ENCODE measurements at places on chromosomes 12 and 14.

GRCh38 chr14:69635981-69636639, 24.7 kb downstream of the SUSD6 start:
- no peak for DNase-seq

- no peak for DNase-seq
Measured at GRCh38 chr14:63899953-63900352, 47.1 kb downstream of the SYNE2 start.

DNA sequence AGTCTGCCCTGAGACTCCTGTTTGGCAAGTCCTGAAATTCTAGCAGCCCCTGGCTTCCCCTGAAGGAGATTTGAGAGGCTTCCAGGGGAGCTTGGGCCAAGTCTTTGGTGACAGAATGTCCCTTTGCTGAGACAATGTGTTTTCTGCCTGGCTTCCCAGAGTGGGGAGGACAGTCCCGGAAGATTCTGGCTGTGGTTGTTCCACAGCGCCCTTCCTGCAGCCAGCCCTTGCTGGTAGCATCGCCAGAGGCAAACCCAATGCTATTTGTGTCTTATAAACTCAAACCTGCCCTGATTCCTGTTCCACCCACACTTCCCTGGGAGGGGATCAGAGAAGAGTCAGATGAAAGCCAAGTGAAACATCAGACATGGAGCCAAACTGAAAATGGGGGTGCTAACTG, 56.4 kb upstream of the OAS1 start:
- DNase-seq, result no peak

DNA sequence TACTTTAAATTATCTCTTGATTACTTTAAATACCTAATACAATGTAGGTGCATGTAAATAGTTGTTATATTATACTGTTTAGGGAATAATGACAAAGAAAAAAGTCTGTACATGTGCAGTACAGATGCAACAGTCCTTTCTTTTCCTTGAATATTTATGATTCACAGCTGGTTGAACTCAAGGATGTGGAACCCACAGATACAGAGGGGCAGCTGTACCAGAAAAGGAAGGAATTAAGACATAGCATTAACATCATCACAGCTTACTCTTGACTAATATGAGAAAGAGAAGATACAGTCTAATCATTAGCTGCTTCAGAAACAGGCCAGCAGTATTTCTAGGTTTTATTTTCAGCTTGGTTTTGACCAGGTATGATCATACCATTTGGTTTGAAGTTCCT, 34.7 kb upstream of the AP4S1 start:
- DNase-seq, result no peak

- no peak for DNase-seq
Measured at GRCh38 chr14:57254884-57255283, 13.8 kb downstream of the EXOC5 start.

DNA sequence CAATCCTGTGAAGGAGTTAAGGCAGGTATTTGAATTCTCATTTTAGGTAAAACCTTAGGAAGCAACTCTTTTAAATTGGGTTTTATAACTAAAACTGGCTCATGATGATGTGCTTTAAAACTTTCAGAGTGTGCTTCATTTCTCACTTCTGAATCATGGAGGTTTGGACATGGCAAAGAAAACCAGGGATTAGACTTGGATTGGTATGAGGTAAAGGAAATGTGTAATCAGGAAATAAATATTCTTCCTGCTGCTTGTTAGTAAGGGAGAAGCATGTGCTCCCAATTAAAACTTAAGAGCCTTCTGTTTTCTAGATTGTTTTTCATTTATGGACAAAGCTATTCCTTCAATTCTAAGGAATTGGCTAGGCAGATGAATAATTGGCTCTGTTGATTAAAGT, 57.4 kb downstream of the FBXO33 start:
- DNase-seq, result no peak

DNA sequence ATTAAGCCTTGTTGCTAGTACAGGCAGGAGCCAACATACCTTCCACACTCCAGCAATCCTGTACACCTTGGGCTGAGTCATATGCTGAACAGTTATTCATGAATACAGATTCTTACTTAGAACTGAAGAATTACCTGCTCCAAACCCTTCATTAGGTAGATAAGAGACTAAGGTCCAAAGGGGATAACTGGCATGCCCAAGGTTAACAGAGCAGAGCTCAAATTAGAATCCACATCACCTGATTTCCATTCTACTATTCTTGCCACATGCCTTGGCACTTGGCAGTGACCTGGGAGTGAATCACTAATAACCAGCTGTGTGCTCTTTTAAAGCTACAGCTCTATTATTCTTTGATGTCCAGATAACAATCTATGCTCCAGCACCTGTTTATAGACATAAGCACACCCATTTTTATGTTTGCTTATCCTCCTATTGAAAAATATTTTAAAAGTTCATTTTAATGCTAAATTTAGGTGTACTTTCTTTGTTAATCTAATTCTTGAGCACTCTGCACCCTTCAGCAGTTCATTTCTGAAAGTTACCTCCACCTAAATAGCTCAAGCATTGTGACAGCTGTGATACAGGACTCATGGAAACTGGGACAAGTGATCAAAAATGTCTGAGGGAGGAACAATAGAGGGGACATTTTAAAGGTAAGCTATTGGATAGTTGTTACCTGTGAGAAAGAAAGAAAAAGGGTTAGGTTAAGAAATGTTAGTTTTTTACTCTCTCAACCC, 19.4 kb downstream of the LPCAT3 start:
- no peak for DNase-seq

DNA sequence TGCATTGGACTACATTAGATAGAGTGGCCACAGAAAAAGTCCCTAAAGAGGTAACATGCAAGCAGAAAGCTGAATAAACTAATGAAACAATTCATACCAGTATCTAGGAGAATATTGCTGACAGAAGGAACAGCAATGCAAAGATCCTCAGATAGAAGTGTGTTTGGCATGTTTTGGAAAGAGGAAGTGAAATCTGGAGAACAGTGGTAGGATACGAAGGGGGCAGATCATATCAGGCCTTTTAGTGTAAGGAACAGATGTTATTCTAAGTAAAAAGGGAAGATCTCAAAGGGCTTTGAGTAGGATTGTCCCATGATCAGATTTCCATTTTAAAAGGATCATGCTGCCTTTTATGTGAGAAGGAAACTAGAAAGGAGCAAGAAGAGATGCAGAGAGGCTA, 342.9 kb downstream of the PAWR start:
- DNase-seq, result no peak

GRCh38 chr12:54773593-54773992, 80.7 kb upstream of the MUCL1 start:
- no peak for DNase-seq

DNA sequence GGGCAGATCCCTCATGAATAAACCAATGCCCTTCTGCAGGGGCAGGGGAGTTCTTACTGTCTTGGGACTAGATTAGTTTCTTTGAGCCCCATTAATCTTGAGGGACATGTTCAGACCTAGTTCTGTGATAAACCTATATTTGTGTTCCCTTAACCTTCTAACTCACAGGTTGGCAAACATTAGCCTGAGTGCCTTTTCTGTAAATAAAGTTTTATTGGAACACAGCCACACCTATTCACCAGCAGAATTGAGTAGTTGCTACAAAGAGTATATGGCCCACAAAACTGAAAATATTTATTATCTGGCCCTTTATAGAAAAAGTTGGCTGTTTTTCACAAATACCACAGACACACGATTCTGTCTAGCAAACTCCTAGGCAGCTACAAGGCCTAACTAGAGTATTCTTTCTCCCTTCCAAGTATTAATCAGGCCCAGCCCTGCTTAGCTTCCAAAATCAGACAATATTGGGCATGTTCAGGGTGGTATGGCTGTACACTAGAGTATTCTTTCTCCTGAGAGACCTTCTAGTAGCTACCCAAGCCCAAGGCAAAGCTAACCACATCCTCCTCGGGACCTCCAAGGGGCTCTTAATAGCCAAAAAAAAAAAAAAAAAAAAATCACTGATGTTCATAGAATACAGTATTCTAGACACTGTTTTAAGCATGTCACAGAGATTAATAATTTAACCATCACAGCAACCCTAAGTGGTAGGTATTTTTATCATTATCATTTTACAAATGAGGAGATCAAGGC, 199.3 kb upstream of the PWP1 start:
- no peak for DNase-seq

DNA sequence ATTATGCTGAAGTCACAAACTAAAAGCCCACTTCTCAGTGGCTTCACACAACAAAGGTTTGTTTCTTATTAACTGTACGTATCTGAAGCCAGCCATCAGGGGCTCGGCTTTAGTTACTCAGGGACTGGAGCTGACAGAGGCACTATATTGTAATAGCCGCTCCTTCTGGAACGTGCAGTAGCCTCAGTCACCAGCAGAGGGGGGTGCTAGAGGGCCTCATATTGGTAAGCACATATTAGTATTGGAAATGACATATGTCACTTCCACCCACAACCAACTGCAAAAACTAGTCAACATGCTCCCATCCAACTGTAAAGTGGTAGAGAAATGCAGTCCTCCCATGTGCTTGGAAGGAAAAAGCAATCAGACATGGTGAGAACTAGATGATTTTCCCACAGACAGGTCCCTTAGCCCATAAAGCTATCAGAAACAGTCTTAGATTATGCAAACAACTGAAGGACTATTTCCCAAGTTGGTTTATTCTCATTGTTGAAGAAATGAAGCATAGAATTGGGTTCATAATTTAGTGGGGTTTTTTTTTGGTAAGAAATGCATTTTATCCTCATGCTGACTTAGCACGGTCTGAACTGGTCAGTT, 183.6 kb upstream of the G2E3 start:
- DNase-seq, result peak; percentile 3

DNA sequence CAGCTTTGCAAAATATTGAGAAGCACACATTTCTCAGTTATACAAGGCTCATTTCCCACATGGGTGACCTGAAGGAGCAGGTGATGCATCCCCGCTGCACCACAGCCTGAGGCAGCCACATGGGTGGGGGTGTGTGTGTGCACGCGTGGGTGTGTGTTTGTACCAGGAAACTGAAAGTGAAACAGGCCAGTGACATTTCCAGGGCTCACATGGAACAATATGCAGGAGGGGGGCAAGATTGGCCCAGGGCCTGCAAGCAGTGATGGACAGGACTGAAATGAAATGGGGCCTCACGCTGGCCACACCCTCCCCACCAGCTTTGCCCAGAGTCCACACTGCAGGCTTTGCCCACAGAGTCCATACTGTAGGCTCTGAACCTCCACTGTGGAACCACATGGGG, 154.2 kb upstream of the PARP11 start:
- DNase-seq, result peak; percentile 20

- no peak for DNase-seq
Measured at GRCh38 chr12:59158681-59159080, 238.4 kb upstream of the LRIG3 start.

DNA sequence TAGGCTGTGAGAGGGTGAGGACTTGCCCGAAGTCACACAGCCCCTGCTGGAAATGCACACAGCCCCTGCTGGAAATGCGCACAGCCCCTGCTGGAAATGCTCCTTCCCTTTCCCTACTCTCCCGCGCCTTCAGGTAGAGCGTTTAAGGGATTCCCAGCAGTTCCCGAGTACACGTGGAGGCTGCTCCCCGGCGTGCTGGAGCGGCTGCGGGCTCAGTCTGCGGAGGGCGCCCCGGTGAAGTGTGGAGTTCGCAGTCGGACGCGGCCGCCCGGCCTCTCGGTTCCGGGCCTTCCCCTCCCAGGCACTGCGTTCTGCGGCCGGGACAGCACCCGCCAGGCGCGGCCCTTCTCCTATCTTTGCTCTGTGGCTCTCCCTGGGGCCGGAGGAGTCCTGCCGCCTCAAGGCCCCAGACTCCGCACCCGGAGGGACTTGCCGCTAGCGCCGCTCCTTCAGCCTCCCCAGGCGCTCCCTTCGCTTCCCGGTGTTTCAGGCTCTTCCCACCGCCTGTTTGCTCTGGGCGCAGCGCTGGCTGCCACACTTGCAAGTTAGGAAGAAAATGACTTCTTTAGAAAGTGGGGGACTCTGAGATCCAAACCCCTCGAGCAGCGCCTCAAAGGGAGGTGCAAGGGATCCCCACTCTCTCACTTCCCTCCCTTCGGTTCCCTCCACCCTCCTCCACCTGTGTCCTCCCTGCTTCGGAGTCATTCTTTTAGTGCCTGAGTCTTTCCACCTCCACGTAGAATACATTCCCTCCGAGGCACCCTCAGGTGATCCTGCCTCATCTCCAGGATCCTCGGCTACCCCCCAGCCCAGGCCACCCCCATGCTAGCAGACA, 8.3 kb upstream of the TBX5 start:
- no peak for DNase-seq

GRCh38 chr14:50871228-50871627, 625 bp upstream of the ABHD12B start:
- no peak for DNase-seq

DNA sequence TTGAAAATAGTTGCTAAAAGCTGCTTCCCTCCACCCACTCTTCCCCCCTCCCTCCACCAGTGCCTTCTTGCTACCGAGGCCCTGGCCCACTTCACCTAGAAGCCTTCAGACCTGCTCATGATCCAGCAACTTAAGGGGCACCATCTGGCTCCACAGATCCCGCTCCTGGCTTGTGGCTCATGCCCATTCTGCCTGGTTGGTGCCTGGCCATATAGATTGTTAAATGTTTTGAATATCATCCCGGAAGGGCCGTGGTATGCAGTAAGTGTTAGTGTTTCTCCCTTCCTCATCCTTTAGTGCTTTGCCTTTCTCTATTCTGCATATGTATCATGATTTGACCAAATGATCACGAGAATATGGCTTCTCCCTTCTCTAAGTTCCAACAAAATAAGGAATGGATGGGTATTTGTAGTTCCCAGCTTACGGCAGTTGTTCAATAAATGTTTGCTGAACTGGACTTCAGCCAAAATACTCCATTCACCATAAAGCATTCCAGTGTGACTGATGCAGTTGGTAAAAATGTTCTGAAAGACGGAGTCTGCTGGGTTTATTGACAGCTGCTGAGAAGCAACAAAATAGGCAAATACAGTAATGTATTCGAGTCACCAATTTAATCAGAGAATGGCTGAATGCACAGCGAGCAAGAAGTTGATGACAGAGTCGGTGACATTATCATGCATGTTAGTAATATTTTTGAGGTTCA, 30.7 kb downstream of the GRIP1 start:
- DNase-seq, result no peak

DNA sequence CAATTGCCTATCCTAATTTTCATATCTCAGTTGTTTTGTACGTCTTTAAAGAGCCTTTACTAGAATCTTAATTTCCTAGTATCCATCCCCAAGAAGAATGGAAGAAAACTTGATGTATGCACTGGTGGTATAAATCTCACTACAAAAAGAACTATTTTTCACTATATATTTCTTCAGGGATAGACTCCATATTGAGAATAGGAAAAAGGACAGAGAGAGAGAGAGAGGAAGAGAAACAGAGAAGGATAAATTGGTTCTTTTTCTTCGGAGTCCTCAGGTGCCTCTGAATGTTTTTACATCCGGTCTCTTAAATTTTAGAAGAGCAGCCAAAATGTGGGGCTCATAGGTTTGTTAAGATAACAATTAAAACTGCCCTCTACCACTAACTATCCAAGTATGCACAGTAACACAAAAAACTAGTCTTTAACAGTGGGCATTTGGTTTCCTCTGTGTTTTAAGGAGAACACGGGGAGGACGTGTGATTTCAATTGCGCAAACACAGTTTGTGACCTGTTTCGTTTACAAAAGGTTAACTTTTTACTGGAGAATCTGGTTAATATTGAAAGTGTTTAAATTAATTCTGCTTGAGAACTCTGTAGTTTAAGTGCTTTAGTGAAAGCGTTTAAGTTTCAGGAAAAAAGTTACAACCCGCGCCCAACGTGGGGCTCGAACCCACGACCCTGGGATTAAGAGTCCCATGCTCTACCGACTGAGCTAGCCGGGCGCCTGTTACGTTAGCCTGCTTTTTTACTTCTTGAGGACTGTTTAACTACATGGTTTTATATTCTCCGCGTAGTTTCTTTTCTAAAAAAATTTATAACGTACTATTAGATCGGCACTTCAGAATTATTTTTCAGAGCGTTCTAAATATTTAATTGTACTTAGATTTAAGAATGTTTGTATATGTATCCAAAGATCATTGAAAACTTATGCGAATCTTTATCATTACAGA, 5.1 kb upstream of the PSMA3 start:
- DNase-seq, result peak; percentile 71

Measured in activated naive CD4-positive, alpha-beta T cell (primary cell).